ENCODE measurements at places on chromosomes 3 and 15.

- no peak for DNase-seq
These were observed 128.2 kb downstream of the TFDP2 start for GRCh38 chr3:142021127-142021526.

- no peak for DNase-seq
These were observed 26.5 kb upstream of the POLR2M start for GRCh38 chr15:57680021-57680420.

GRCh38 chr3:195666-196065, 897 bp upstream of the CHL1 start:
- no peak for DNase-seq

DNA sequence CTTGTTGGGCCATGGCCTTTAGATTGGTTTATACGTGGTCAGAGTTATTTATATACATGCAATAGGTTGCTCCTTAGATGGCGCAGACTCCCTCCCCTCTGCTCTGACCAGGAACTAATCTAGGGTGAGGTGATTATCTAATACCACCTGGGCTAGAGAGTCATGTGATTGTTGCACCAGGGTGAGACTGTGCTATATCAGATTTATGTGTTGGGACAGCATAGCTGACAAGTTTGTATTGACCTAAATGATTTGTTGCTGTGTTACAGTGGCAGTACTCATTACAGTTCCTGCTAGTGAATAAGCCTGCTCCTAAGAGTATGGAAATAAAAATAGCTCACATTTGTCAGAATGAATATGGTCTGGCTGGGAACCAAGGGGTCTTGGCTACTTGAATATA, 7.2 kb upstream of the IQCF6 start:
- DNase-seq, result no peak

GRCh38 chr3:112925969-112926368, 48.9 kb downstream of the CD200R1 start:
- no peak for DNase-seq

- DNase-seq, result no peak
These were observed at the start of gene LOXL1 for GRCh38 chr15:73926219-73927002. TSS of gene LOXL1 (plus strand) at chr15:73926462. CDS start at chr15:73926784, 322 bp downstream.

- DNase-seq, result no peak
These were observed 110.0 kb upstream of the MELTF start for GRCh38 chr3:197139586-197139985.

- no peak for DNase-seq
These were observed 59.9 kb upstream of the DPH6 start for GRCh38 chr15:35605764-35606449.

DNA sequence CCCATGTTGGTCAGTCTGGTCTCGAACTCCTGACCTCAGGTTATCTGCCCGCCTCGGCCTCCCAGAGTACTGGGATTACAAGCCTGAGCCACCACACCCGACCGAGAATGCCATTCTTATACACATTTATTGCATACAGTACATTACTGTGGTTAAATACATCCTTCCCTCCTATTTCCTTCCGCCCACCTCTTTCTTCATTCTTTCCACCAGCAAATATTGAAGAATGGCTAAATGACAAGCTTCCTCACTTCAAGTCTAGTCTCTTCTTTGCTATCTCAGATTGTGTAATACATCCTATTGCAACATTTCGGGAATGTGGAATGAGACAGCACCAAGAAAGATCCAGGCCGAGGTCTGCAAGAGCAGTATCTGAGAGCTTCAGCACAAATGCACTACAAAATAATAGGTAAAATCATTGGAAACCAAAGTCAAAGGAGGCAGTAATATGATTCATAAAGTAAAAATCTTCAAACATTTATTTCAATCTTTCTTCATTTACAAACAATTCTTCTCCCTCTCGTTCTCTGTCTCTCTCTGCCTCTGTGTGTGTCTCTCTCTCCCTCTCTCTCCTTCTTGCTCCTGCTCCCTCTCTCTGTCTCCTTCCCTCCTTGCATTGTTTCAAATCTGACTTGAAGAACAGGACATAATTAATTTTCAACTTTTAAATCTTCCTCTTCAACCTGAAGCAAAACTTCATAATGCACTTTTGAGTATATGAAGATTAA, 94.7 kb upstream of the TGFBR2 start:
- DNase-seq, result no peak

- no peak for DNase-seq
These were observed 11.6 kb downstream of the ATOSA start for GRCh38 chr15:52667597-52667996.

- DNase-seq, result no peak
These were observed 355.3 kb upstream of the SLCO3A1 start for GRCh38 chr15:91498046-91498748.

GRCh38 chr3:195906865-195907683, 1.3 kb downstream of the TNK2 start:
- DNase-seq, result no peak

DNA sequence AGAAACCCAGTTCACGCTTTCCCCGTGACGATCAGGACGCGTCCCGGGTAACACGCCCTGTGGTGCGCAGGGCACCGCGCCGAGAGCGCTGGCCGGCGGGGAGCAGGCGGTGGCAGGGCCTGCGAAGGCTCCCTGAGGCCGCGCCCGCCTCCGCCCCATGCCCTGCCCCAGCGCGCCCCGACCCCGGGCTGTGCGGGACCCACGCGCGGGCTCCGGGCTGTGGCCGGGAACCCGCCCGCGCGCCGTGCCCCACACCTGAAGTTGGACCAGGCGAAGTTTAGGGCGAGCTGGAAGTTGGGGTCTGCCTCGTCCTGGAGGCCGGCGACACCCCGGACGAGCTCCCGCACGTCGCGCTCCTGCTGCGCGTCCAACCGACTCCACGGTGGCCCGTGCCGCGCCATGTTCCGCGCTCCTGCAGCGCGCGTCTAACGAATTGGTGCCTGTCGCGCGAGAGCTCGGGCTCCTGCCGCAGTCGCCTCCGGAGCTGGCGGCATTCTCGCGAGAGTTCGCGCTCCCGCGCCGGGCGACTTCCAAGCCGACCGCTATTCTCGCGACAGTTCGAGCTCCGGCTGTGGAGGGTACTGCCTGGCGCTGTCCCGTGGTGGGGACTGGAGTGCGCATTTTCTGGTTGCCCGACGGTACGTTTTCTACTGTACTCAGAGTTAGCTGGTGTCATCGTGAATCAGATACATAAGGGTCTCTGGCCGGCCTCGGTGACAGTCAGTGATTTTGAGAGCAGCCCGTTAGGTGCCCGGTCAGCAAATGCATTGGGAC, at the start of gene TUBGCP5:
TSS of gene TUBGCP5 (minus strand) at position 427 of the 774 bp plus-strand sequence. CDS start at position 401, 26 bp downstream.
- DNase-seq, result peak; percentile 89

- DNase-seq, result no peak
These were observed 473.5 kb upstream of the RGMA start for GRCh38 chr15:93562395-93563123.

DNA sequence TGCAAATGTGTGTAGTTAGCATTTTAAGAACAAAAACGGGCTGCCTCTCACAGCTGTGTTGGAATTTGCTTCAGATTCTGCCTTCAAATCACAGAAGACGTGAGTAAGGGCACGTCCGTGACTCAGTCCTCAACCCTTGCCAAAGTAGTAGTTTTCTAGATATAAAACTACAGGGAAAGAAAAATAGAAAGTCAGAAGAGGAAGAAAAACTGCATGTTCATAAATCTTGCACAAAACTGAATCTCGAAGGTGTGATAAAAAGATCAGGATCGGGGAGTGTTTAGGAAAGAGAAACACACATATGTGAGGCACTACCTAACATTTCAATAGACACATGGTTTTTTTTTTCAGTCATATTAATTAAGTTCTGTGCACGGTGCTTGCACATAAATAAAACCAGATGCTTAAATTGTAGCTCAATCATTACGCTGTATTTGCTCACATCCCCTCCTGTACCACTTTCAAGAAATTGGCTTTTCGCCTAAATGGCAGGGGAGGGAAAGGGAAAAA, 71.7 kb downstream of the P3H2 start:
- no peak for DNase-seq
